ENCODE measurements at places on chromosomes 12 and 14.

DNA sequence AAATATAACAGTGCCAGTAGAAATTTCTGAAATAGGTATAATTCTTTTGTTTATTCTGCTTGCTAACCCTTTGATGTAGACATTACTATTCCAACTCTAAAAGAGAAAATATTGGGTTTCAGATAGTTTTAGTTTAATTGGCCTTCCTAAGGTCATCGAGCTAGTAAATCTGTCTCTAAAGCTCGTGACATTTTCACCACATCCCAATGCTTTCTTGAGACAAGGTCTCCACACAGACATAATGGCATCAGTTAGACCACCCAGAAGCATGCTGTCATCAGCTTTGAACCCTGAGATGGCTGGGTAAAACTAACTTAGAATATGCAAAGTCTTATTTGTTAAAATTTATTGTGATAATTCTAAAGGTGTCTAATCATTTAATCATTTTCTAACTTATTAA lies 52.0 kb downstream of the PIK3C2G start:
- DNase-seq: no peak

- no peak for DNase-seq
Observed at GRCh38 chr12:64955746-64956145, 131.3 kb downstream of the TBC1D30 start.

GRCh38 chr12:101231636-101232035 lies 21.6 kb upstream of the SLC5A8 start:
- DNase-seq: no peak

DNA sequence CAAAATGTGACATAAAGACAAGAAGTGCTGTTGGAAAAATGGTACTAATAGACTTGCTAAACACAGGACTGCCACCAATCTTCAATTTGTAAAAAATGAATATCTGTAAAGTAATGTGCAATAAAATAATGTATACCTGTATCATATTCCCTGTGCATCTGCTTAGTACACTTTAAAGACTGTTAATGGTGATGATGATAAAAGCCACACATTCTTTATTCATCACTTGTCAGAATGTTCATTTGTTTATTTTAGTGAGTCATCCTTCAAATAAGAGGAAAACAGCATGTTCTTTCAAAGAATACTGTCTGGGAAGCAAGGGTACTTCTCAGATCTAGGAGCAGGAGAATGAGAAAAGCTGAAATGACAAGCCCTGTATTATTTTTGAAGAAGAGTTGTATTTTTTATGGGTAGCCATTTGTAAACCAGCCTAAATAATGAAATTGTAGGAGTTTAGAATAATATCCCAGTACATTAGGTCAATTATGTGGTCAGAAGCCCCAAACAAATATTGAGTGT lies 78.3 kb upstream of the PSMA6 start:
- no peak for DNase-seq

GRCh38 chr14:105096206-105096875 lies 31.1 kb upstream of the GPR132 start:
- no peak for DNase-seq

GRCh38 chr12:120339256-120339655 lies 11.7 kb upstream of the PLA2G1B start:
- DNase-seq: no peak

GRCh38 chr14:99072956-99073355 lies 199.0 kb downstream of the BCL11B start:
- DNase-seq: no peak

DNA sequence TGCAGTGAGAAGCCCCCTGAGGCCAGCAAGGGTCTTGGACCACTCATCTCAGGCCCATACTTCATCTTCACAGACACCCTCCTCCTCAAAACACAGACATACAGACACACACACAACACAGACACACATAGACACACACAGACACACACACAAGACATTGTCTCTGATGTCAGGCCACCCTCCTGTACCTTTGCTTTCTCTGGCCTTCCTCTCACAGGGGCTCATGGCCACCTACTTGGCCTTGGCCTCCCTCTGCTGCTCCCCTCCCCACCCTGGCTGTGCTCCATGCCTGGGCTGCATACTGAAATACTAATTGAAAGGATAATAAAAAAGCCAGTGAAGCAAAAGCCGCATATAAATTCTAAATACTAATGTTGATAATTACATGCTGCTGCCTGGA lies 1.6 kb upstream of the SYNDIG1L start:
- no peak for DNase-seq

DNA sequence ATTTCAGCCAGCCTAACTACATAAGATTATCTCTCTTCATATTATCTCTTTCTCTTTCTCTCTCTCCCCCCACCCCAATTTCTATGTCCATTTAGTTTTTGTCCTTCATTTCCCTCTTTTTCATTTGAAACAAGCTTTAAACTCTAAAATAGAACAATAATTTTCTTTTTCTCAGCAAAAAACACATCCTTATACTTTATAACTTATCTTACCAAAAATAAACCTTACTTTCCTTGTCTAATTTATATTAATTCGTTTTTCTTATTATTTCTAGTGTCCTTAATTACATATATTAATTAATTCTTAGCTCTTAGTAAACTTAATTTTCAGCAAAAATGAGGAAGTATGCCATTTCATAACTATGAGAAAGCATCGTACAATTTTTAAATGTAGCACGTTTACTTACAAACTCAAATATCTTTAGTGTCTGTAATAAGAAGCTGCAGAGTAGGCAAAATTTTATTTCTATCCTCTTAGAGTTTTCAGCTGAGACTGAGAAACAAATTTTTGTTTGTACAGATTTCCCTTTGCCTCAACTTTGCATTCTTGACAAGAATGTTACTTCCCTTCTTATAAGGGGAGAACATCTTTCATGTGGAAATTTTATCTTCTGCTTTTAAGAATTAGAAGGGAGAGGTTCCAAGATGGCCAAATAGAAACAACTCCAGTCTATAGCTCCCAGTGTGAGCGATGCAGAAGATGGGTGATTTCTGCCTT lies 65.1 kb upstream of the ST8SIA1 start:
- no peak for DNase-seq

DNA sequence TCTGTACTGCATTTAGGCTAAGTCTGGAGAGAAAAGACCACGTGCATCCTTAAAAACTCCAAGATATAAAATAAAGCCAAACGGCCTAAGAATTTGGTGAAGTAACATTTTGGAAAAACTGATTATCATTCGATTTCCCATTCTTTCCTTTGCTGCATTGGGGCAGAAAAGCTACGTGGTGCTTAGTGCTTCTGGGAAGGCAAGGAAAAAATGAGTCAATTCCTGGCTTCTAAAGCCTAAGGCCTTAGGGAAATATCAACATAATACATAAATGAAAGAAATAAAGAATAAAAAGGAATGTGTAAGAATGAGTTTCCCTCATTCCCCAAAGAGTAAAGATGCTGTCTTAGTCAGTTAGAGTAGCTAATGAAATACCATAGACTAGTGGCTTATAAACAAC lies 520.5 kb downstream of the GLT1D1 start:
- no peak for DNase-seq

GRCh38 chr12:59834659-59835474 lies 239.0 kb downstream of the SLC16A7 start:
- DNase-seq: peak; percentile 17

DNA sequence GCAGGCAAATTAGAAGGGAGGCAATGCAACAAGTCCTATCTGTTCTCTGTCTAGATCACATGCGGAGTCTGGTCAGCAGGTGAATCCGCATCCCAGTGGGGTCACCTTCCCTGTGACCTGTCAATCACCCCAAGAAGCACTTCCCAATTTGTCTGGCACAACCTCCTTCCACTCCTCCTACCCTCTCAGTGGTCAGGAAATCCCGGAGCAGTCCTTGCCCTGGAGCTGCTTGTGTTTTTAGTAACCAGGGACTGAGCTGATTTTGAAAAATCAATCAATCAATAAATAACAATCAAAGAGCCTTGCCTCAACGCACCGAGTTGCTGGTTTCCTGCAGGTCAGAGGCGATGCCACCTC lies 572 bp upstream of the ACSS3 start:
- DNase-seq: peak; percentile 64

DNA sequence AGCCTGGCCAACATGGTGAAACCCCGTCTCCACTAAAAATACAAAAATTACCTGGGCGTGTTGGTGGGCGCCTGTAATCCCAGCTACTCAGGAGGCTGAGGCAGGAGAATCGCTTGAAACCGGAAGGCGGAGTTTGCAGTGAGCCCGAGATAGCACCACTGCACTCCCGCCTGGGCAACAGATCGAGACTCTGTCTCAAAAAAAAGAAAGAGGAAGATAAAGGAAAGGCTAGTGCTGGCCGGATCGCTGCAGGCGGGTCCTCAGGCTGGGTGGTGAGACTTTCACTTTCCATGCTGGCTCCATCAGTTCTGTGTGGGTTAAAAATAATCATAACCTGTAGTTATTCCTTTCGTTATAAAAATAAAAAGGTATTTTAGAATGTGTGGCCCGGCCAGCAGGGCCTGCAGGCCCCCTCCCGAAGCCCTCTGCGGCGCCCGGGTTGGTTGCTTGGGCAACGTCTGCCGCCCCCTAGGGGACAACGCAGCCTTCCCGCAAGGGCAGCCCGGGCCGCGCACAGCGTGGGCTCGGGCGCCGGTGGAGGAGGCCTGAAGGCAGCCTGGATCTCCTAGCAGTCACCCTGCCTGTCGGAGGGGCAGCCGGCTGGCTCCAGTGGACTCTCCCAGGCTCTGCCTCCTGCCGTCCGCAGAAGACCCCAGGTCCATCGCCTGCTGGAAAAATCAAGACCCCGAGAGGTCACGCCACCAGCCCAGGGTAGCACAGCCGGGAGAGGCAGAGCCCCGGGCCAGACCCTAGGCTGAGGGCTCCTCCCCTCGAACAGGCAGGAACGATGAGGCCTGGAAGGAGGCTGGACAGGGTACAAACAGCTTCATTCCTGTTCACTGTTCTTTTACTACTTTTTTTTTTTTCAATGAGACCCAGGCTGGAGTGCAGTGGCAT lies 5.0 kb upstream of the SLC25A47 start:
- DNase-seq: peak; percentile 76

DNA sequence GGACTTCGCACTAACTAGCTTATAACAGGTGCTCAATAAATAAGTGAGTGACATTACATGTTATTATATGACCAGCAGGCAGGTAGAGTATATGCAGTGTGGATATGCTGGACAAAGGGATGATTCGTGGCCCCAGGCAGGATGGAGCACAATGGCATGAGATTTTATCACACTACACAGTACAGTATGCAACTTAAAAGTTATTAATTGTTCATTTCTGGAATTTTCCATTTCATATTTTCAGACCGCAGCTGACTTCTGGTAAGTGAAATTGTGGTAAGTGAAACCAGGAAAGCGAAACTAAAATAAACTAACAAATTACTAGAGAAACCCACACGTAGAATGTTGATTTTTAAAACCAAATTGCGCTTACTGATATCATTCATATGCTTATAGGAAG lies 3.3 kb downstream of the PARP11 start:
- no peak for DNase-seq

DNA sequence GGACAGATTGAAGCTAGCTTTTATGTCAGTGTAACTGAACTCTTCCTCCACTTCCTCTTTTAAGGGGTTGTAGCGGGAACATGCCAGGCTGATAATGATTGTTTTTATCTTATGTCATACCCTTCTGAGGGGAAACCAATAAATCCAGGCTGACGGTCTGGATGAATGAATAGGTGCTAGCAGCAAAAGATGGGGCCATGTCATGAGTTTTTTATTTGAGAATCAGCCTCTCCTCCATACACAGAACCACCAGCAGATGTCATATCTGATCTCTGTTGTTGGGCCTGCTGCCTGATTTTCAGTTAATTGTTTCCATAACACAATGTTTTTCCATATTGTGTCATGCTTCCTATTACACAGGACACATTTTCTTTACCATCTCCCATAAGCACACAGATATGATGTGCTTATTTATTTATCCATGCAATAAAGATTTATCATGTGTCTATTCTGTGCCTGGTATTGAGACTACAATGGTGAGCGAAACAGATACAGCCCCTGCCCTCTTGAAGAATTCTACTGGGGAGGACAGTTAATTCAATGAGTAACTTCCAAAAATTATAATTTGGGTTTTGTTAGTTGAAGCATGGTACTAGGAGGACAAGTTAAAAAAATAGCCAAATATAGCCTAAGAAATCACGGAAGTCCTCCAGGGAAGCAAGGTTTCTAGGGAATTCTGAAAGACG lies 33.6 kb upstream of the CRY1 start:
- peak; percentile 60 for DNase-seq

- no peak for DNase-seq
Observed at GRCh38 chr14:76067536-76067935, 82.0 kb downstream of the IFT43 start.

GRCh38 chr12:119259484-119259883 lies 75.0 kb upstream of the CCDC60 start:
- no peak for DNase-seq

DNA sequence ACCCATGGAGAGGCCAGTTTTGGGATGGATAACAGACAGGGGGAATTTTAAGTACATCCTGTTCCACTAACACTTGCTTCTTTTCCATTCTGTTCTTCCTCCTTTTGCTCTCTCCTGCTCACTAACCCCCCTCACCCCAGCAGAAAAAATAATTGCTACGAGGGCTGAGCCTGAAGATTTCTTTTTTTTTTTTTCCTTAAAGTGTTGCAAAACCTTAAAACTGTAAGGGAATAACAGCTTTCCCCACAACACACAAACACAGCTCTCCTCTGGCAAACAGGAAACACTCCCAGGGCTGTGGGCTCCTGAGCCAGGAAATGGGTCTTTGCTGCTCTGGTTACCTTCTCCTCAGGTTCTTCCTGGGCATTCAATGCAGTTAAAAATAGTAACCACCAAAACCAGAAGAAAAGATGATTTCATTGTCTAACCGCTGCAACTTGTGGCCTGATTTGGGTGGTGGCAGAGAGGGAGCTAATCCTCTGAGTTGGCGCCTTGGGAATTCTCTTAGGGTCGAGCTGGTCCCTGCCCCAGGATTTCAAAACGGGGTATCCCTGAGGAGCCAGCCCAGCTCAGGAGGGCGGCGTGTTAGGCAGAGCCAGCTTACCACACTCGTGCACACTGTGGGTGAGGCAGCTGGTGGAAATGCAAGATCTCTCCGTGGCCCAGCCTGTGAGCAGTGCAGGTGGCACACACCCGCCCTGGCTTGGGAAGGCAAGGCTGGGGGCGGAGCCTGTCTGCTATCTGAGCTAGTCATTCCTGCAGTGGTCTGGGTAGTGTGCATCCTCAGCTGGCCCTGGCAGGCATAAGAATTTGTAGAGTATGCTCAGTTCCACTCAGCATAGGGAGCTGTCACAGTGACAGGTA lies 17.1 kb upstream of the EMP1 start:
- DNase-seq: no peak

DNA sequence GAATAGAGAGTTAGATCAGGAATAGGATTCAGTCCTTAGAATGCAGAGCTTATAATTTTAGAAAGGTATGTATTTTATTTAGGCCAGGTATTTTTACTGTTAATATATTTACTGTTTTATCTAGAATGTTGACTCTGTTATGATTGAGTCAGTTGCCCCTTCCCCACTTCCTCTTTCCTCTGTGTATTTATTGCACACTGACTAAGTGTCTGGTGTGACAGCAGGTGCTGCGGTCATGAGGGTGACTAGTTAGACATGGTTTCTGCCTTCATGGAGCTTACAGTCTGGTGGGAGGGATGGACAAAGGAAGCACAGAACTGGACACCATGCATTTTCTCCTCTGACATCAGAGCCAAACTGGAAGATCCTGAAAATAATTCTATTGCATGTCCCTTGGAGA lies 159.8 kb downstream of the CACNA1C start:
- no peak for DNase-seq
